Cerebellum (tissue), 4 donors: ENCODE measurements at places on chromosomes 4 and X. TPM values are rescaled to one million over a fixed set of nuclear protein-coding genes. Genes with fewer than 3 reads are reported as not detected.
A peak's percentile ranks its signal among the peaks of the same experiment; 100 is the strongest.

GRCh38 chr4:148060264-148061140, 328.6 kb downstream of the ARHGAP10 start:
- no peak for DNase-seq

- no peak for DNase-seq
Measured at GRCh38 chr4:105845559-105845958, 49.7 kb upstream of the NPNT start.

GRCh38 chrX:136325377-136325776, 24.6 kb downstream of the ADGRG4 start:
- no peak for DNase-seq

- no peak for DNase-seq
Measured at GRCh38 chr4:86967073-86967472, 32.3 kb downstream of the AFF1 start.

- DNase-seq, result no peak
Measured at GRCh38 chrX:149120459-149120858, 384.6 kb downstream of the IDS start.

DNA sequence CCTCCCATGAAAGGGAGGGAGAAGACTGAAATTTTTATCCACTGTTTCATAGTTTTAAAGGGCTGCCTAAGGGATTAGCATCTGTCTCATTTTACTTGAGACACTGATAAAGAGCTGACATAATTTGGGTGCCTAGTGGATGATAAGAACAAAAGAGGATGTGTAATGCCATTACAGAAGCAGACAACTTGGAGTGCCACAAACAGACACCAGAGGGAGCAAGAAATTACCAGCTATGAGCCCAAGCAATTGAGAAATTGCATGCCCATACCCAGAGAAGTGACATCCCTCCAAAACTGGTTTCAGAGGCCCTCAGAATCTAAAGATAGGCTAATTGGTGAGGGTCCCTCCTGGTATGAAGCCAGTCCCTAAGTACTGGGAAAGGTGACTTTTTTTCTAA, 38.5 kb upstream of the POU3F4 start:
- DNase-seq, result no peak

DNA sequence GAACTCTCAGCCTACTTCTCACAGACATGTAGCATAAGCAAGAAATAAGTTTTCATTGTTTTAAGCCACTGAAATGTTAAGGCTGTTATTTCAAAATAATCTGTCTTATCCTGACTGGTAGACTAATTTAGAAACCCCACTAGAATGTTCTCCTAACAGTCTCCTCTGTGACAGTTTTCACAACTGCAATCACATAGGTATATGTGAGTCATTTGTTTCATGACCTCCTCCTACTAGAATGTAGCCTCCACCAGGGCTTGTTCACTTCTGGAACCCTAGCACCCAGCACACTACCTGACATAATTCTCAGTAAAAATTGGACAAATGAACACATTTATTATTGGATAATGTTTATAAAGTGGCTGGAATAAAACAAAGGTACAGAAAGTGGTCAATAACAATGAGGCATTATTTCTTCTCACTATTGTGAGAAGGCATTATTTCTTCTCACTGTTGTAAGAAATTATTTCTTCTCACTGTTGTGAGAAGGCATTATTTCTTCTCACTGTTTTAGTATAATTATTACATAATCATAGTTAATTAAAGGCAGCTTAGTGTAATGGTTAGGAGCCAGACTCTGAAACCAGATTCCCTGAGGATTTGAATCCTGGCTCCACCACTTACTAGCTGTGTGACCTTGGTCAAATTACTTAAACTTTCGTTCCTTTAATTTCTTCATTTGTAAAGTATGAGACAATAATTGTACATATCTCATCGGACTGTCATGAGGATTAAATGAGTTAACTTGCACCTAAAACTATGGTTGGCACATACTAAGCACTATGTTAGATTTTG, 251.5 kb downstream of the RASL11B start:
- no peak for DNase-seq

GRCh38 chr4:81019006-81019405, 11.5 kb upstream of the BMP3 start:
- no peak for DNase-seq

- no peak for DNase-seq
Measured at GRCh38 chrX:14598330-14598729, 69.0 kb downstream of the GLRA2 start.

DNA sequence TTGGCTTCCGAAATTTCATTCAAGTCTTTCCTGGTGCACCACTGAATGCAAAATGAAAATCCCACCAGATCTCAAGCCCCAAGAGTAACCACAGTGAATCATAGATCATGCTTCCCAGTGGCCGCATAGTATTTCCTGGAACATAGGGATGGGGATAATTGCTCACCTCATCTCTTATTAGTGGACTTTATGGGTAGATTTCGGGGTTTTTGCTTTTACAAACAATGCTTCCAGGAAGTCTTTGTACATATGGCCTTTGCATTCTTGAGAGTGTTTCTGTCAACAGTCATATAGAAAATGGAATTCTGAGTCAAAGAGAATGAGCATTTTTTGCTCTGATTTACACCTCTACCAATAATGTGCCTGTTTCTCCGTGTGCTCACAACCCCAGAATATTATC, 53.4 kb downstream of the PPEF2 start:
- no peak for DNase-seq

- no peak for DNase-seq
Measured at GRCh38 chrX:112760697-112761096, 79.9 kb downstream of the AMOT start.

DNA sequence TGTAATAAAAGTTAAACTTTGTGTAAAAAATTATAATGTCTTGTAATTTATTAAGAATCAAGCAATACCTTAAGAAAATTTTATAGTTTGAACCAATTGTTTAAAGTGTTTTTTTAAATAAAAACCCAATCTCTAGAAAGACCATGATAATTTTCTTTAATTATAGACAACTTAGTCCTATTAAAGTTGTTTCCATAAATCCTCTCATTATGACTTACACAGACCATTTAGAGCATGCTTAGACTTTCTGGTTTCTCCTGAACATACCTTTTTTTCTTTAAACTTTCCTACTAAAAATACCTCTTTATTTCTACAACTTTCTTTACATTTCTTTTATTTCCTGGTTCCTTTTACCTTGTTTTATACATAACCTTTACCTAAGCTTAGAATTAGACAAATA, 837.4 kb downstream of the PCDH19 start:
- DNase-seq, result no peak

- no peak for DNase-seq
Measured at GRCh38 chr4:40419231-40419912, 84.2 kb downstream of the CHRNA9 start.

DNA sequence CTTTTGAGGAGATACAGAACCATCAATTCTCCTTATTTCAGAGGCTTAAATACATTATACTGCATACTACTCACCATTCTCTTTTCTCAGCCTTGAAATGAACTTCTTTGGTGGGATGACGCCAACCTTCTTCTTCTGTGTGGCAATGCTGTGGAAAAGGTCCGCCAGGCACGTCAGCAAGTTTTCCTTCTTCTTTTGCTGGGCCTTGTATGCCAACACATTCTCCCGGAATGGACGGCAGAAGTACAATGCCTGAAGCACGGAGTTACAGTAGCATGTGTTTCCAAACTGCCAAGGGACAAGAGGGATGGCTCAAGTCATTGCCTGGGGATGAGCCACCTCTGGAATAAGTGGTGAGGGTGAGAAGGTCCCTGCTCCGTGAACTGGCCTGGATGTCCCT, 31.2 kb downstream of the USP46 start:
- DNase-seq, result no peak

- no peak for DNase-seq
Measured at GRCh38 chr4:165519591-165519990, 140.8 kb downstream of the CPE start.

- no peak for DNase-seq
Measured at GRCh38 chrX:105483011-105483410, 262.5 kb upstream of the TEX13A start.

DNA sequence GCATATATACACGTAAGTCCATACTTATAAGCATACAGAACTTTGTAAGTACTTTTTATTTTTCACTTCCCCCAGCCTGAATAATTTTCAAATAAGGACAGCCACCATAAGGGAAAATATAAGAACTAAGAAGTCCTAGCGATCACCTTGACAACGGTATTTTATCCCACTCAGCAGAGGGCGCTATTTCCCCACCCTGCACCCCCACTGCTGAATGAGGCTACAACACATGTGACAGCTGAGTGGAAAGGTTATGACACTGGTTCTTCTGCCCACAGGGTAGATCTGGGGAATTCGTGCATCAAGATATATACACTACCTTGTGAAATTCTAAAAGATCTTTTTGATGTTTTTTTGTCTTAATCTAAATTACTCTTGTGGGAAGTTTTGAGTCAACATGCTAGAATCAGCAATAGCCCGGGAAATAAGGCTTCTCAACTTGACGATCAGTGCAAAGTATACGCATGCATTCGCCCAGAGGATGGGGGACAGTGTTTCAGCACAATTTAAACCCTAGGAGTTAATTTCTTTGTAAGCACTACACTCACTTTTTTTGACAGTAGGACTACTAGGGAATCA, 151.5 kb downstream of the CORIN start:
- DNase-seq, result no peak

- DNase-seq, result no peak
Measured at GRCh38 chr4:14329228-14329627, 673.1 kb upstream of the CPEB2 start.

GRCh38 chr4:717601-718320, 12.1 kb downstream of the PCGF3 start:
- no peak for DNase-seq

- DNase-seq, result peak; percentile 62
Measured at GRCh38 chr4:127783026-127783769, 1.1 kb downstream of the HSPA4L start.

GRCh38 chrX:48818866-48819265, 7.4 kb upstream of the ERAS start:
- DNase-seq, result no peak

DNA sequence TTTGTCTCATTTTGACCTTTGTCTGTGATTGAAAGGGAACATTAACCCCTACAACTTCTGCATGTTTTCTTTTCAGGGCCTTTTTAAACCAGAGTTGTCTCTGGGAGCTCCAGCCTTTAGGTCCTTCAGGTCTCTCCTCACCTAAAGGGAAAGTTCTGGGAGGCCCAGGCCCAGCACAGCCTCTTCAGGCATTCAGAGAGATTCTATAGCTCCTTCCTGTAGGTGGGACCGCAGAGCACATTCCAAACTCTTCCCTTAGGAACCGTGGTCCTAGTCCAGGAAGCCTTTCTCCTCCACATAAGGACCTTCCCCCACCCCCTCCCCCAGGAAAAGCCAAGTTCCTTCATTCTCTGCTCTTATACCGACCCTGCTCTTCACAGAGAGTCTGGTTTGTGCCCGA, 14.9 kb downstream of the NKX6-1 start:
- no peak for DNase-seq

DNA sequence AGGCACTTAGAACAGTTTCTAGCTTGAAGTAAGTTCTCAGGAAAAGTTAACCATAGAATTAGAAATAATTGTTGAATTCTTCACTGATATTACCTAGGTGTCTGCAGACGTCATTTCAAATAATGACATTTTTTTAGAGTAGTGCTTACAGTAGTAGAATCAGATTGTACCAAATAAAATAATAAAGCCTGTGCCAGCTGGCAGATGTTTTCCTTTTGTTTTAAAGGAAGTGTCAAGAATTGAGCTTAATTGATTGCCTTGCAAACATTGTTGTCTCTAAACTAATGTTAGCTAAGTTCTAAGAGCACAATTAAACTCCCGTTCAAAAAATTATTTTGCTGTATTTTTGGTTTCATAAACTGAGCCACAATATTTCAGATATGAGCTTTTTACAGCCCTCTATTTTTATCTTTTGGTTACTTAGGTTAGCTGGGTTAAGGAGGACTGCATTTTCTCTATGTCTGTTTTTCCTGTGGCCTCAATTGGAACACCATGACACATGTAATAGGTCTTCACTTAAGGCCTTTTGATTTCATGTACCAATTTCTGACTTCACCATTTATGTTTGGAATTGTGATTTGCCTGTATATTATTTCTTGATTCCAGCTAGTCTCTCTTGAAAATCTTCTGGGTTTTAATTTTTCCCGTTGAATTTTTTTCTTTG, 64.2 kb downstream of the DCUN1D4 start:
- DNase-seq, result no peak

GRCh38 chr4:6049985-6050384, 31.8 kb upstream of the C4orf50 start:
- DNase-seq, result no peak

DNA sequence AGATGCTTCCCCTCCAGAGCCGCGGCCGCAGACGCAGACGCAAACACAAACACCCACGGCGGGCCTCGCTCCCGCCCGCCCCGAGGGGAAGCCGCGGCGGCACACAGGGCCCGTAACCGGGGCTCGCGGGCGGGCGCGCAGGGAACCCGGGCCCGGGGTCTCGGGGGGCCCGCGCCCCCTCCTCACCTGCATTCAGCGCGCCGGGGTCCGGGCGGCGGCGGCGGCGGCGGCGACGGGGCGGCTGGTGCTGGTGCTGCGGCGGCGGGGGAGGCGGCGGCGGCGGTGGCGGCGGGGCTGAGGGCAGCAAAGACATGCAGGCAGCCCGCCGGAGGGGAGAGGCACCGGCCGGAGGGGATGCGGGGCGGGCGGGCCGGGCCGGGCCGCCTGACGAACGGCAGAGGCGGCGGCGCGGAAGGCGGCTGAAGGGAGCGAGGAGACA, 255 bp upstream of the CNOT6L start:
- peak; percentile 55 for DNase-seq

GRCh38 chr4:762211-763190, 56.9 kb downstream of the PCGF3 start:
- peak; percentile 67 for DNase-seq

CLDN2 gene
- not detected for total RNA-seq

DRD5 gene
- total RNA-seq, result 2.5 TPM

HPSE gene
- 1.7 TPM for total RNA-seq

CHRNA9 gene
- not detected for total RNA-seq

SLITRK2 gene
- 26.5 TPM for total RNA-seq

SYTL5 gene
- total RNA-seq, result 1.1 TPM

ANXA10 gene
- not detected for total RNA-seq

BMP3 gene
- total RNA-seq, result 1.9 TPM

HPGDS gene
- 3.6 TPM for total RNA-seq

REPS2 gene
- 16.2 TPM for total RNA-seq

RNF128 gene
- 2.0 TPM for total RNA-seq

SSX7 gene
- not detected for total RNA-seq

GLOD5 gene
- total RNA-seq, result not detected

SSX1 gene
- total RNA-seq, result not detected

FHL1 gene
- 112 TPM for total RNA-seq

CENPVL1 gene
- total RNA-seq, result 2.4 TPM

CXCL6 gene
- total RNA-seq, result 1.00 TPM

AMTN gene
- not detected for total RNA-seq
